ENCODE measurements at places on chromosomes 5 and 9.

DNA sequence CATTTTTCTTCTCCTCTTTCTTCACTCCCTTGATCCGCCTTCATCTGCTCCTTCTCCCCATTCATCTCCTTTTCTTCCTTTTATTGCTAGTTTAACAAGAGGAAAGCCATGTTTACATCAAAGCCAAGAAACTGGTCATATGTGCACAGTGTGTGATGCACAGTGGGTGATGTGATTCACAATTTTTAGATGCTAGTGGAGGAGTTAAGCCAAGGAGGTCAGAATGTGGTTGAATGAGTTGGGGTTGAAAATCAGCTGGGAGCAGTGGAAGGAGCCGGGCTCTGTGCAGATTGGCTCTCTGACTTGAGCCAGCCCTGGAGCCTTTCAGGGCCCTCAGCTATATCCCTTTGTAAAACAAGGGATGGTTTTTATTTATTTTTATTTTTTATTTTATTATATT, 7.3 kb downstream of the ACER2 start:
- DNase-seq: no peak

GRCh38 chr9:79862921-79863890, 291.4 kb downstream of the TLE4 start:
- DNase-seq: no peak

DNA sequence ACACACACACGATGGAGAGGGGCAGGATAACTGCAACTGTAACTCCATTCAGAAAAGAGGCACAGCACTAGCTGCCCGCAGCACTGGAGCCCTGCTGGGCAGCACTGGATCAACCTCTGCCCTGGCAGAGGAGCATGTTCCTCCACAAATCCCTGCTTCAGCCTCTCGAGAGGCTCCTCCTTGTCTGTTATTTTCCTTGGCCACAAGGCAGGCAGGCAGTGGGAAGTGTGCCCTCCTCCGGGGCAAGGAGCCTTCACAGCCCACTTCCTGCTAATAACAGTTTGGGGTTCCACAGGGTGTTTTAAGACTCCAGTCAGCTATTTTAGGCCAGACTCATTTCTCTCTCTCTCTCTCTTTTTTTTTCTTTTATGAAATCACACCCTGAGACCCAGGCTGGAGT, 11.8 kb downstream of the FXN start:
- peak; percentile 40 for DNase-seq

GRCh38 chr9:113962396-113962795, 86.3 kb downstream of the ZNF618 start:
- DNase-seq: no peak

DNA sequence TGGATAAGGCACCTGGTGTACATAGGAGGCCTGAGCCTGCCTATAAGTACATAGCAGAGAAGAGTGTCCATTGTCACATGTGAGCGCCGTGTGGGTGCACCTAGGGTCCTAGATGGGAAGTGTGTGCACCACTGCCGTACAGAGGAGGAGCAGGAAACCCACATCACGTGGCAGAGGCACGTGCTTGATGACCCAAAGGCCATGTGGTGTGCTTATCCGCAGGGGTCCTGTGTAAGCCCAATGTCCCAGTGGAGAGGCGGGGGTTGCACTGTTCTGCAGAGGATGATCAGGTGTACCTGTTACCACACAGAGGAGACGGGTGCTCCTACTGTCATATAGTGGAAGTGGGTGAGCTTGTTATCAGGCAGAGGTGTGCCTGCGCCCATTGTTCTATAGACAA, 354.1 kb upstream of the IRX2 start:
- DNase-seq: no peak

DNA sequence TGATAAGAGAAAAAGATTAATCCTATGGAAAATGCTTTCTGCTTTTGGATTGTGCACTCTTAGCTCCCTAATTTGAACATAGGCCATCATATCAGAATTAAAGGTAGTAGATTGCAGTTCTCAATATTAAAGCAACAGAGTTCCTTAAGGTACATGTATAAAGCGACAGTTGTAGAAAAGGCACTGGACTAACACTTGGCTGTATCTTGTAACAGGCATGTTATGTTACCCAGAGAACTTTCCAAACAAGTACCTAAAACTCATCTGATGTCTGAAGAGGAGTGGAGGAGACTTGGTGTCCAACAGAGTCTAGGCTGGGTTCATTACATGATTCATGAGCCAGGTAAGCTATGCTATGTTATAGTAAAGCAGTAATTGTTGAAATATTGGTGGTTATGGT, 3.3 kb upstream of the SECISBP2 start:
- no peak for DNase-seq

DNA sequence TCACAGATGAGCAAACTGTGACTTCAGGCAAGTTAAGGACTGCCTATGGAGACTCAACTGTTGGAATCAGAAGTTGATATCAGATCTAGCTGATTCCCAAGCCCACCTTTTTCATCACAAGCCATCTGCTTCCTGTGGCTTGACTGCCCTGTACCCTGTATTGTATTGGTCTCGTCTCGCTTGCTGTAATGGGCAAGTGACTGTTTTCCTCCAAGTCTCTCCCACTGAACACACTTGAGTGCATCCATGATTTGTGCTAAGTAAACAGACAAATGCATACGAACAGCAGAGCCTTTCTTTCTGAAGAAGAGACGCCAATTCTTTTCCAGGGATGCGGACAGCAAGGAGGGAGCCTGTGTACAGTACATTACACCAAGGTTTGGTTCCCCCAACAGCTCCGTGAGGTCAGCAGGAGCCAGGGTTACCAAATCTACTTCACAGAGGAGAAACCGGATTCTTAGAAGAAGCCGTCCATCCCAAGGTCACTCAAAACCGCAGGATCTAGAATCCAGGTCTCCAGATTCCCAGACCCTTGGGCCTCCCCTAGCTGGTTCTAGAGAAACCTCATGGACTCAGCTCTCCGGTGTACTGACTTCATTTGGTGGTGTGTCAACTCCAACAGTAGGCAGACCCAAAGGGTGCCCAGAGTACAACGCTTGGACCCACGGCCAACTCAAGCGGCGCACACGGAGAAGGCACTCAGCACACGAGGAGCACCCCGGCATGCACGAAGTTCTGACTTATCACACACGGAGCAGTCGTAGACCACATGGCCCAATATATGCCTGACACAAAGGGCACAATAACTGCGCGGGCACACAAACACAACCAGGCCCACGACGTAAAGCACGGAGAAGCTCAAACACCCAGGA, 1.1 kb downstream of the BAG1 start:
- DNase-seq: peak; percentile 69

- no peak for DNase-seq
Measured at GRCh38 chr5:116418774-116419173, 155.8 kb downstream of the SEMA6A start.

GRCh38 chr5:172410160-172410559, 44.2 kb downstream of the SH3PXD2B start:
- peak; percentile 79 for DNase-seq

- peak; percentile 64 for DNase-seq
Measured at GRCh38 chr9:23123048-23123632, 676.5 kb downstream of the DMRTA1 start.

- DNase-seq: no peak
Measured at GRCh38 chr5:155276231-155276630, 262.7 kb downstream of the KIF4B start.

DNA sequence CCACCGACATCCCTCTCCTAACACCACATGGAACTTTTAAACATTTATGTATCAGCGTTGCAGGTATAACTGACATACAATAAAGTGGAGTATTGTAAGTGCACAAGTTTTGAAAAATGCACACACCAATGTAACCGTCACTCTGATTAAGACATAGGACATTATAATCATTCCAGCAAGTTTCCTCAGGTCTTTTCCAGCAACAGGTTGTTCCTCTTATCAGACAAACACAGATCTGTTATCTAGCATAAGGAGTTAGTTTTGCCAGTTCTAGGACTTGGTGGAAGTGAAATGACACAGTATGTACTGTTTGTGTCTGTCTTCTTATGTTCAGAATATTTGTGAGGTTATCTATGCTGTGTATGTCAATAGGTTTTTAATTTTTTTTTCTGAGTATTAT, 69.5 kb upstream of the TRPC7 start:
- DNase-seq: no peak

DNA sequence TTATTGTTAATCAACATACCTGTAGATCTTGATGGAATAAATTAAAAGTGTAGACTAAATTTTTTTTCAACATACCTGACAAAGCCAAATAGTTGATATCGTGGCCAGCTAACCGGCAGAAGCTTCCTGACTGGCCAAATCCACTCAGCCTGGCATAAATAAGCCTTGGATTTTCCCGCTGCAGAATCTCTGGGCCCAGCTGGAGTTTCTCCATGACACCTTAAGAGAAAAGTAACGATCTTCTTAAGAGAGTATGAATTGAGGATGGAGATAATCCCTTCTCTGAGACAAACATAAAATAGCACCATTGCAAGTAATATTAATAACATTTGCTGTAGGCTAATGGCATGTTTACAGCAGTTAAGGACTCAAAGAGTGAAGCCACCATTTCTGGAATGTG, 2.2 kb downstream of the AMACR start:
- no peak for DNase-seq

- DNase-seq: peak; percentile 18
Measured at GRCh38 chr5:36585701-36586100, 20.7 kb upstream of the SLC1A3 start.

DNA sequence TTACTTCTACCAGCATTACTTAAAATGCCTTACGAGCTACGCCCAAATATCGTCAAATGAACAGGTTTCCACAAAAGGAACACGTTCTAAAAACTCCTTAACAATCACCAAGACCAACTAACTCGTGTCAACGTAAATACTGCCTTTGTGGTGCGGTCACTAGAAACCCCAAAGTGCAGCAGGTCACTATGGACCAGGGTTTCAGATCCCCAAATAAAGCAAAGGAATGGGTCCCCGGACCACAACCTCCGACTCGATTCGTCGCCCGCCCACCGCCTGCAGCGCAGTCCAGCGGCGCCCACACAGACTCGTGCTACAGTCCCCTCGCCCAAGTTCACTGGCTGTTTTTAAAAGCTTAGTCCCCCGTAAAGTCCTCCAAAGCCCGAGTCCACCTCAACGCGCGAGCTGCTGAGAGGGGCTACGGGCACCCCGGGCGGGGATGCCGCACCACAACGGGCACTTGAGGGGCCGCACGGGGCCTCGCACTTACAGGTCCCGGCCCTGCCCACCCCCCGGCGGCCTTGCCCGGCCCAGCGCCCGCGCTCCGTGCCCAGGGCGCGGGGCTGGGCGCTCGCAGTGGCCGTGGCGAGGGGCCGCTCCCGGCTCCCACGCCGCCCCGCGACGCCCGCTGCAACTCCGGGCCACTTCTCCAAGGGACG, 1.1 kb downstream of the NFIB start:
- no peak for DNase-seq

DNA sequence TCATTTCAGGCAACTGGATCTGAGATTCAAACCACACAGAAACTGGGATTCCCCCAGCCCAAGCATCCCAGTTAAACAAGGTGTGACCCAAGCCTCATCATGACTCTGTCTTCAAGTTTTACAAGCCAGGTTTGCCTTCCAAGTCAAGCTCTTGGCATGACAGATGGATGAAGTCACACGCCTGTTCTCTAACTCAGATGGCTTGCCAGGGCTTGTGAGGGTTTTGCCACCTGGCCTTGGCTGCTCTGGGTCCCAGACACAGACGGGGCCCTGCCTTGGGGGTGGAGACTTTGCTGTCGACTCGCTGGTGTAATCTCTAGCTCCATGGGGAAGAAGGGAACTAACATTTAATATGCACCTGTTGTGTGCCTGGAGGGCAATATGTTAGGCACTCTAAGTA, 95.8 kb upstream of the RARS1 start:
- DNase-seq: no peak
